Mesenteric fat pad (tissue), 1 donor: ENCODE measurements at places on chromosomes 1 and 21.

- DNase-seq: no peak
These were observed 13.5 kb downstream of the ADAMTSL4 start for GRCh38 chr1:150562446-150563339.

DNA sequence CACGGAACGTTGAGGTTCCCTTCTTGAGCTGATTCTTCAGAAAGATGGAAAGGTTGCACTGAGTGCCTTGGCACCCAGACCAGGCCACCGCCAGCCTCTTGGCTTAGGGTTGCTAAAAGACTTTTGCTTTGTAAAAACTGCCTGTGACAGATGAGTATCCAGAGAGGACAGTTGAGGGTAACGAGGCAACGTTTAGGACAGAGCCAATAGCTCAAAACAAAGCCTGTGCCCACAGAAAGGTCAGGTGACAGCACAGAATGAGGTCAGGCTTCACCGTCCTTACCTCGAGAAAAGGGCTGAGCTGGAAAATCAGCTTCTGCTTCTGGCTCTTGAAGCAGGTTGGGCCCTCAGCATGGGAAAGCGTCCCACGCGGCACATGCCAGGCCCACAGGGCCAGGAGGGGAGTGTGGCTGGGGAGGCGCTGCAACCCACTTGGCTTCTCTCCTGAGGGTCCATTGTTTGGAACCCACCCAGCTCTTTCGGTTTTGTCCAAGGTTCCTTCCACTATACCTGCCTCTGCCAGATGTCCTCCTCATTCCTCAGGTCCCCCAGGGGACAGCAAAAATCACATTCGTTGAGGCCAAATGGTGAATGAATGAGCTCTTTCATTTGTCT, 55.5 kb downstream of the SCCPDH start:
- DNase-seq: no peak

- DNase-seq: no peak
These were observed 1667.8 kb downstream of the KCNT2 start for GRCh38 chr1:194940336-194941030.

DNA sequence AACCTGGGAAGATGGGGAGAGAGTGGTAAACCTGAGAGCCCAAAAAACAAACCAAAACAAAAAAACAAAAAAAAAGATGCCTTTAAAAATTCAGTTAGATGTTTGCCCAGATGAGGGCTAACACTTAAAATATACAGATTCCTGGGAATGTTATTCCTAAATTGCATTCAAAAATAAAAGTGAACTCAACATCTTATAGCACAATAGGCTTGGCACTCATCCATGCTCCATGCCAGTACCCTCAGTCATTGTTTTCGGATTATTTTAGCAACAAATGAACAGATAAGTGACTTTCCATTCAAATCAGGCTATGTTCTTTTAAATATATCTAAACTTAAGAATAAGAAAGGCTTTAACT, 3.7 kb downstream of the ATP1A1 start:
- DNase-seq: no peak

DNA sequence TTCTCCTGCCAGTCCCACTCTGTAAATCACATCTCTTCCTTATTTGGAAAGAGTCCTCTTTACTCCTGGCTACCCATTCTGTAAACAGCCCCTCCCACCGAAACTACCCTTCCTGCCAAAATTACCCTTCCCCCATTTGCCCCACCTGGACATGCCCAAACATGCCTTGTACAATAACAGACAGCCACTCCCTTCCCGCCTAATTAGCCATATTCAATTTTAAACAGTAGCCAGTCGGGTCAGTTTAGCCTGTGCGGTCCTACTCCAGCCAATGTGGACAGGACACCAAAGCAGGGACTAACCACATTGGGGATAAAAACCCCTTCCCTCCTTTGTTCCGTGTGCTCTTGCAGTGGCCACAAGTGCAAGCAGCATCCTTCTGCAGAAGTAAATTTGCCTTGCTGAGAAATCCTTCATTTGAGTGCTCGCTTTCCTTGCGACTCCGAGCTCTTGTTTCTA, 56.3 kb upstream of the MAP10 start:
- no peak for DNase-seq

DNA sequence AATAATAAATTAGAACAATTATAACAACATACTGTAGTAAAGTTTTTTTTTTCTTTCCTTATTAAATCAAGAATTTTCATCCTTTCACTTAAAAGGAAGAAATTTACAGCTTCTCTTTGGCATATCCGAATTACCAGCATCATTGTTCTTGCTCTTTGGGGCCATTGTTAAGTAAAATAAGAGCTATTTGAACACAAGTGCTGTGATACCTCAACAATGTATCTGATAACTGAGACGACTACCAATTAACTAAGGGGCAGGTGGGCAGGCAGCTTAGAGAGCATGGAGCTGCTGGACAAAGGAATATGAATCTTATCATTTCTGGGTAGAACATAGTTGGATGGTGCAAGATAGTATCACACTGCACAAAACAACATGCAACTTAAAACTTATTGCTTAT, 719.9 kb upstream of the TMPRSS15 start:
- no peak for DNase-seq

DNA sequence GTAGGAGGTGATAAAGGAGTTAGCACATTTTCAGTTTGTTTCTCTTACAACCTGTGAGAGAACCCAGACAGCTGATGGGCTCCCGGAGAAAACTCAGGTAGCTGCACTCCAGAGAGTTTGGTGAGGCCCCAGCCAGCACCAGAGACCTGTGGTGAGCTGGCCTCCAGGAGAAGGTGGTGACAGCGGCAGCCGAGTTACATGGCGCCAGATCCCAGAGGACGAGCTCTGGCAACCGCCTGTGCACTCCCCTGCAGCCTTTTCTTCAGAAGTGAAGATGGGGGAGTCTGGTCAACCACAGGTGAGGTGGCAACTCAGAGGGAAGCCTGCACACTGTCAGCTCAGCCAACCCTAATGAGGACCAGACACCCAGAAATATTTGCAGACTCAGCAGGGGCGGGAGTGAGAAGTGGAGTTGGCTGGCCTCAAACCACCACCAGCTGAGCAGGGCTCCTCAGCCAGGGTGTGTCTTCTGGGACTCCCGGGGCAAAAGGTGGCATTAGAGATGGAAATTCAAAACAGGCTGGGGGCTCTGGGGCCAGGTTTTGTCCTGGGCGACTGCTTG, 209.7 kb downstream of the SETD4 start:
- DNase-seq: no peak
